ENCODE measurements at places on chromosomes 2 and 18. TPM values are rescaled to one million over a fixed set of nuclear protein-coding genes. Genes with fewer than 3 reads are reported as not detected.

TNFRSF11A gene
- total RNA-seq, result 0.36 TPM

ANKRD36B gene
- total RNA-seq, result 78.7 TPM

ALPP gene
- not detected for total RNA-seq

MBP gene
- total RNA-seq, result 108 TPM

GRCh38 chr18:68925268-68925667, 127.4 kb downstream of the CCDC102B start:
- H3K36me3 ChIP-seq, result no peaks in the 10 kb centered on the region
- no peak for DNase-seq
- no peaks in the 10 kb centered on the region for H3K4me1 ChIP-seq
- H3K27ac ChIP-seq, result no peak overlapping the region
- no peaks in the 10 kb centered on the region for H3K27me3 ChIP-seq

GRCh38 chr2:65071499-65072180, 15.4 kb downstream of the CEP68 start:
- no peak for DNase-seq
- H3K36me3 ChIP-seq, result peaks cover 63% of the 10 kb centered on the region
- peaks cover 22% of the 10 kb centered on the region for H3K4me1 ChIP-seq
- H3K4me3 ChIP-seq, result no peak overlapping the region
- no peak overlapping the region for H3K27ac ChIP-seq
- no peaks in the 10 kb centered on the region for H3K27me3 ChIP-seq

DNA sequence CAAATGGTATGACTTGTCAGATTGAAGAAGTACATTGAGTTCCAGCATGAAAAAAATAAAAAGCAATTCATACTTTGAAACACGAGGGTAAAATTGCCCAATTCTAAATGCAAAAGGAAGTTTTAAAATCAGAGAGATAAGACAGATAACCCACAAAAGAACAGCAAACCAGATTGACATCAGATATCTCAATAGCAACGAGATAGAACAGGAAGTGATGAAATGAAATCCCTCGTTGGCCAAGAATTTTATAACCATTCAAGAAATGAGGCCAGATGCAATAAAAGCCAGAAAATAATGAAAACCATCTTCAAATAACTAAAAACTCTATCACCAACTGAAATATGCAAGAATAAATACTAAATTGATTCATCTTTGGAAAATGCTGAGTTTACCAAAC, 172.8 kb downstream of the CD226 start:
- peaks cover 10% of the 10 kb centered on the region for H3K4me1 ChIP-seq
- no peak overlapping the region for H3K4me3 ChIP-seq
- no peak for DNase-seq
- no peaks in the 10 kb centered on the region for H3K27me3 ChIP-seq
- peaks cover 17% of the 10 kb centered on the region for H3K36me3 ChIP-seq

DNA sequence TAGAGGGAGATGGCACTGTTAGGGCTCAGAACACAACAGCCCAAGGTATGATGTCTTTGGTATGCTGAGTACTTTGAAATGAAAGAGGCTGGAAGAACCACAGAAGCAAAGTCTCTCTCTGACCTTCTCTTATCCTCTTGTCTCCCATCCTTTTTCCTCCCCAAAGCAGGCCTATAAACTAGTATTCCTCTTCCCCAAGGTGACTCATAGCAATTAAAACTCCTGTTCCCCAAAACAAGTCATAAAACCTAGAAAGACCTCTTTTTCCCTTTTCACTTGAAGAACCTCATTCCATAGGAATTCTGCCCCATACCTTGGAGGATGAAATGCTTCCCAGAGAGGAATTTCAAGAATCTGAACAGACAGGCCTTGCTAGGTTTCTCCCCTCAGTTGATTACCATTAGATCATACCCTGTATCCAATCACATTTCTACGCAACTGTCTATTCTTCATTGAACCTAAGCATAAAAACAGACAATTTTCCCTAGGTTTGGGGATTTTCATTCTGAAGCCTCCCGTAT, 25.7 kb downstream of the MDH1 start:
- no peak overlapping the region for H3K4me3 ChIP-seq
- H3K27me3 ChIP-seq, result peaks cover 18% of the 10 kb centered on the region
- H3K4me1 ChIP-seq, result no peaks in the 10 kb centered on the region
- H3K27ac ChIP-seq, result no peak overlapping the region
